Breast epithelium (tissue), 4 donors: ENCODE measurements at places on chromosomes 4 and X. TPM values are rescaled to one million over a fixed set of nuclear protein-coding genes. Genes with fewer than 3 reads are reported as not detected.
A peak's percentile ranks its signal among the peaks of the same experiment; 100 is the strongest.

GRCh38 chr4:7194251-7195140 lies 2.2 kb downstream of the SORCS2 start:
- DNase-seq = peak; percentile 37

DNA sequence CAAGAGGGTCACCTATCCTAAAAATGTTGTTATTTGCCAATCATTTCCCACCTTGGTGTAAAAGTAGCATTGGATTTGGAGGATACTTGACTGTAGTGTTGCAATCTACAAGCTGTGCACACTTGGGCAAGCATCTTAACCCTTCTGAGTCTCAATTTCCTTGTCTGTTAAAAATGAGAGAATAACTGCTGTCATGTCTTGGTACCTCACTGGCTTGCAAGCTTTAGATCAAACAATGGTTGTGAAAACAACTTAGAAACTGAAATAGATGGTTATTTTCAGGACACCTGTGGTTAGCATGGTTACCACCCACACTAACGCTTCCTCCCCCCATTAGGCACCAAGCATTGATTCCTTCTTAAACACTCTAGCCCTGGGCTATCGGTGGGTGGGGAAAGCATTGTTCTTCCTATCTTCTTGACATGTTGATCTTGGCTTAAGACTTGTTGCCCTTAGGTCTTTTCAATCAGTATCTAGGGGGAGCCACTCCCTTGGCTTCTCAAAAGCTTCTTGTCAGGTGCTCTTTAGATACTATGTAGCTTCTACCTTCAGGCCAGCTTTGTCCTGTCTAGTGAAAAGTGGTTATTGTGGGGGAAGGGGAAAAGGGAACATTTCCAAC lies 10.6 kb upstream of the AMOT start:
- DNase-seq = no peak

The C4orf36 gene
- 0.96 TPM for total RNA-seq

The WDFY3 gene
- total RNA-seq = 125 TPM
